ENCODE measurements at places on chromosomes 1 and 21. TPM values are rescaled to one million over a fixed set of nuclear protein-coding genes. Genes with fewer than 3 reads are reported as not detected.

DNA sequence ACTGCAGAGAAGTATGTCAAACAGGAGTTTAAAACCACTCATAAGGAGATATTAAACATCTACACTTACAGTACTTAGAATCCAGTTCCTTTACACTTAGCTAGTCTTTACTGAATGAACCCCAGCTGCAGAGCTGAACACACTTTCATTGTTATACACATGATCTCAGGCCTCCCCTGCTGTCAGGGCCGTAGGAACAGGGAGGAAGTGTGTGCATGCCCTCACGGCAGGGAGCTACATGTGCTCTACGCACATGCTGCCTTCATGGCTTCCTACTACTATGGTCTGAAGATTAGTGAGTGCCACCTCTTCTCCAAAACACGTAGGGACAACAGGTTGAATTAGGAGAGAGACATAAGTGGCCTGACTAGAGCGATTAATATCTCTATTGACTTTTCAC, 191.5 kb downstream of the SIPA1L2 start:
- no peak for DNase-seq

Gene WDR64
- not detected for total RNA-seq

GRCh38 chr21:38147391-38147790, 109.4 kb upstream of the KCNJ15 start:
- DNase-seq = no peak

GRCh38 chr1:2807678-2808385, 6.3 kb upstream of the TTC34 start:
- no peak for DNase-seq

GRCh38 chr1:221100611-221101010, 221.4 kb downstream of the HLX start:
- peak; percentile 87 for DNase-seq
